ENCODE measurements at places on chromosomes 6 and 20.

GRCh38 chr6:167907837-167908681, 81.3 kb downstream of the AFDN start:
- no peak for DNase-seq
- no peaks in the 10 kb centered on the region for H3K36me3 ChIP-seq
- H3K4me3 ChIP-seq: no peak overlapping the region
- H3K27ac ChIP-seq: no peak overlapping the region
- no peaks in the 10 kb centered on the region for H3K27me3 ChIP-seq

- no peak overlapping the region for H3K27ac ChIP-seq
- peaks cover 6% of the 10 kb centered on the region for H3K36me3 ChIP-seq
- H3K4me1 ChIP-seq: no peaks in the 10 kb centered on the region
- H3K4me3 ChIP-seq: no peak overlapping the region
- no peak for DNase-seq
Measured at GRCh38 chr6:148943451-148943850, 196.6 kb downstream of the UST start.

DNA sequence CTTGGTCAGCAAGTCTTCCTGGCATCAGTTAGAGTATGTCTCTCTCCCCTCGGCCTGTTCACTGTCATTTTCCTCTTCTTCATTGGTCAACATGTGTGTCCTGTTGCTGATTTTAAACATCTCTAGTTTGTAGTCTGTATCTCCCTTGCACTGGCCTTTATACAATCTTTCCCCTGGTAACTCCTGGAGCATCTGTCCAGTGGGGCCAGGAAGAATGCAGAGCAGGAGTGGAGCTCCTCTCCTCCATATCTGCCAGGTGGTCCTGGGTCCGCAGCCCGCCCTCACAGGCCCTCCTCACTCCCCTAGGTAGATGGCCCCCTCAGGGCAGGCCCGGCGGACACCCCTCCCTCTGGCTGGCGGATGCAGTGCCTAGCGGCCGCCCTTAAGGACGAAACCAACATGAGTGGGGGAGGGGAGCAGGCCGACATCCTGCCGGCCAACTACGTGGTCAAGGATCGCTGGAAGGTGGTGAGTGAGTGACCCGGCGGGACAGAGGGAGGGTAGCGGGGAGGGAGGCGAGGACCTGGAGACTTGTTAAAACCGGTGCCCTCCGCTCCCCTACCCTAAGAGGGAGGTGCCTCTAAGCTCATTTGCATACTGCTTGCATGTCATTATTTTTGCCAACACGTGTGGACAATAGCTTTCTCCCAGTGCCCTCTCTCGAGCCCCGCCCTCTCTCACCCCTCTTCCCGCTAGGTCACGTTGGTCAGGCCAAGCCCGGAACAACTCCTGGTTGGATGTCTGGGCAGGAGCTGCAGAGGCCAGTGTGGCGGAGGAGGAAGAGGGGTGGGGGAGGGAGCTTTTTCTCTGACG, 3.2 kb downstream of the TTBK1 start:
- H3K27me3 ChIP-seq: no peaks in the 10 kb centered on the region
- peak overlapping the region; percentile 85 for H3K4me3 ChIP-seq
- H3K4me1 ChIP-seq: peaks cover 19% of the 10 kb centered on the region
- H3K36me3 ChIP-seq: no peaks in the 10 kb centered on the region

DNA sequence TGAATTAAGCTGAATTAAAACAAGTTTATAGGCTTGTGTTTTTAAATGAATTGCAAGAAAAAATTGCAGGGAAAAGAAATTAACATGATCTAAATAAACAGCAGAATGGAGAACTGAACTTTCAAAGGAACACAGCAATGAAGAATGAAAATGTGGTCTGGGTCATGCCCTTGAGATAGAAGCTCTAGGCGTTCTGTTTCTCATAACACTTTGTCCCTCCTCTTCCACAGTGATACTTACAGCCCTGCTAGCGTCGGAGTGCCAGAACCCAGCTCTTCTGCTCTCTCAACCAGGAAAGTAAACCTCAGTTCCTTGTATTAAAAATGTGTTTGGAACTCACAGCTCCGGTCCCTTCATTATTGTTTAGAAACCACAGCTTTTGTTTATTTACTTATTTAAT, 11.4 kb downstream of the HMGCLL1 start:
- no peaks in the 10 kb centered on the region for H3K36me3 ChIP-seq
- H3K4me1 ChIP-seq: no peaks in the 10 kb centered on the region
- H3K4me3 ChIP-seq: no peak overlapping the region
- no peaks in the 10 kb centered on the region for H3K27me3 ChIP-seq
- H3K27ac ChIP-seq: no peak overlapping the region

GRCh38 chr6:120055071-120055470, 705.5 kb upstream of the MAN1A1 start:
- no peaks in the 10 kb centered on the region for H3K4me1 ChIP-seq
- no peak overlapping the region for H3K27ac ChIP-seq
- H3K27me3 ChIP-seq: no peaks in the 10 kb centered on the region

GRCh38 chr20:41229259-41229658, 88.3 kb downstream of the ZHX3 start:
- no peaks in the 10 kb centered on the region for H3K27me3 ChIP-seq
- H3K36me3 ChIP-seq: no peaks in the 10 kb centered on the region
- H3K4me1 ChIP-seq: peaks cover 9% of the 10 kb centered on the region
- no peak overlapping the region for H3K27ac ChIP-seq

GRCh38 chr6:129033581-129033980, 150.6 kb downstream of the LAMA2 start:
- H3K4me1 ChIP-seq: no peaks in the 10 kb centered on the region
- H3K27me3 ChIP-seq: no peaks in the 10 kb centered on the region
- H3K4me3 ChIP-seq: no peak overlapping the region
- no peaks in the 10 kb centered on the region for H3K36me3 ChIP-seq
- no peak overlapping the region for H3K27ac ChIP-seq
- no peak for DNase-seq

DNA sequence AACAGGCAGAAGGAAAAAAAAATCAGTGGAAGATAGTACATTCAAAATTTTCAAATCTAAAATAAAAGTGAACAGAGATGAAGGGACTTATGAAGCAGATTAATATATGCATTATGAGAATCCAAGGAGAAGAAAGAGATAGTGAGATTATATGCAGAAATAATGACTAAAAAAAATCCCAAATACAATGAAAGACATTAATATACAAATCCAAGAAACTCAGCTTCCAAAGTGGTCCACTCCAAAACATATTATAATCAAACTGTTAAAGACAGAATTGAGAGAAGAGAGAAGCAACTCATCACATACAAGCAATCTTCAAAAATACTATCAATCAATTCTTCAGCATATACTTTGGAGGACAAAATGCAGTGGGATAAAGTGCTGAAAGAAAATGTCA, 73.5 kb upstream of the CARMIL1 start:
- H3K36me3 ChIP-seq: no peaks in the 10 kb centered on the region
- H3K27me3 ChIP-seq: peaks cover 2% of the 10 kb centered on the region
- H3K27ac ChIP-seq: no peak overlapping the region

DNA sequence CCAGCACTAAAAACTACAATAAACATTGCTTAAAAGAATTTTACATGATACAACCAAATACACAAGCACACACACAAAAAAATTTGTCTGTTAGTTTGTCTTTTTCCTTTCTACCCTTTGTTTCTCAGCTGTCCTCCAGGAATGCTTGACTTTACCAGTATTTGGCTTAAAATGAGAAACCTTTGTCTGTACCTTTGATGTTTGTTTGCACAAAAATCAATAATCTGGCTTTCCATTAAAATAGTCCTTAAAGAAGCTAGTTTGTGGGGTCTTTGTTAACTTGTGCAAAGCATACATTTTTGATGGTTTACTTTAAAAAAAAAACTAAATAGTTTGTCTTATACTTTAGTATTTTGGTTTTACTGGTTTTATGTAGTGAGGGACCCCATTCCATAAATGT, 49.3 kb downstream of the RPRD1B start:
- H3K4me3 ChIP-seq: no peak overlapping the region
- no peak for DNase-seq
- peaks cover 2% of the 10 kb centered on the region for H3K36me3 ChIP-seq

- peaks cover 5% of the 10 kb centered on the region for H3K4me1 ChIP-seq
- no peaks in the 10 kb centered on the region for H3K27me3 ChIP-seq
- no peak overlapping the region for H3K4me3 ChIP-seq
- no peak for DNase-seq
Measured at GRCh38 chr6:152312434-152312833, 324.7 kb downstream of the SYNE1 start.

- no peak overlapping the region for H3K4me3 ChIP-seq
- DNase-seq: no peak
- no peak overlapping the region for H3K27ac ChIP-seq
- no peaks in the 10 kb centered on the region for H3K27me3 ChIP-seq
- H3K4me1 ChIP-seq: no peaks in the 10 kb centered on the region
- no peaks in the 10 kb centered on the region for H3K36me3 ChIP-seq
Measured at GRCh38 chr6:151180330-151181048, 59.3 kb upstream of the AKAP12 start.

- H3K27ac ChIP-seq: no peak overlapping the region
- H3K27me3 ChIP-seq: no peaks in the 10 kb centered on the region
- no peaks in the 10 kb centered on the region for H3K4me1 ChIP-seq
- no peak for DNase-seq
- H3K36me3 ChIP-seq: no peaks in the 10 kb centered on the region
Measured at GRCh38 chr20:22495172-22495571, 89.2 kb downstream of the FOXA2 start.

DNA sequence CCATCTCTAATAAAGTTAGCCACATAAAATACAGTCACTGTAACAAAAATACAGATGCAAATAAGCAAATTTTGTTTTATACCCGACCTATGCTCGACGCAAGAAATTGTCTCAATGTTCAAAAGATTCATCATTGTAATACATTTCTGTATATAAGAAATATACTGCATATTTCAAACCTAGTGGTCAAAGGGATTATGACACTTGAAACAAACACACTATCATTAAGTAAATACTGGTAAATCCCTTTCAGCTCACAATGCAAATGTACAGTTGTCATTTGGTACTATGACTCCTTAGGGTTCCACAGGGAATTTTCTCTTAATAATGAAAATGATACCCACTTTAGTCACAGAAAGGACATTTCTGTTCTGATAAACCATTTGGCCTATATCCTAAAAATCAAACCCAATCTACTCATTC, 2.2 kb downstream of the HIVEP2 start:
- H3K4me1 ChIP-seq: peaks cover 15% of the 10 kb centered on the region
- no peaks in the 10 kb centered on the region for H3K36me3 ChIP-seq
- H3K27ac ChIP-seq: peak overlapping the region; percentile 96
- peak; percentile 70 for DNase-seq
- no peak overlapping the region for H3K4me3 ChIP-seq

- no peaks in the 10 kb centered on the region for H3K27me3 ChIP-seq
- peak overlapping the region; percentile 28 for H3K4me3 ChIP-seq
- H3K36me3 ChIP-seq: no peaks in the 10 kb centered on the region
- H3K27ac ChIP-seq: peak overlapping the region; percentile 94
Measured at GRCh38 chr6:26476896-26477295, 19.1 kb downstream of the BTN2A1 start.

- no peak overlapping the region for H3K4me3 ChIP-seq
- no peaks in the 10 kb centered on the region for H3K36me3 ChIP-seq
- H3K27me3 ChIP-seq: no peaks in the 10 kb centered on the region
- DNase-seq: no peak
Measured at GRCh38 chr6:52503323-52503747, 73.5 kb downstream of the TRAM2 start.

DNA sequence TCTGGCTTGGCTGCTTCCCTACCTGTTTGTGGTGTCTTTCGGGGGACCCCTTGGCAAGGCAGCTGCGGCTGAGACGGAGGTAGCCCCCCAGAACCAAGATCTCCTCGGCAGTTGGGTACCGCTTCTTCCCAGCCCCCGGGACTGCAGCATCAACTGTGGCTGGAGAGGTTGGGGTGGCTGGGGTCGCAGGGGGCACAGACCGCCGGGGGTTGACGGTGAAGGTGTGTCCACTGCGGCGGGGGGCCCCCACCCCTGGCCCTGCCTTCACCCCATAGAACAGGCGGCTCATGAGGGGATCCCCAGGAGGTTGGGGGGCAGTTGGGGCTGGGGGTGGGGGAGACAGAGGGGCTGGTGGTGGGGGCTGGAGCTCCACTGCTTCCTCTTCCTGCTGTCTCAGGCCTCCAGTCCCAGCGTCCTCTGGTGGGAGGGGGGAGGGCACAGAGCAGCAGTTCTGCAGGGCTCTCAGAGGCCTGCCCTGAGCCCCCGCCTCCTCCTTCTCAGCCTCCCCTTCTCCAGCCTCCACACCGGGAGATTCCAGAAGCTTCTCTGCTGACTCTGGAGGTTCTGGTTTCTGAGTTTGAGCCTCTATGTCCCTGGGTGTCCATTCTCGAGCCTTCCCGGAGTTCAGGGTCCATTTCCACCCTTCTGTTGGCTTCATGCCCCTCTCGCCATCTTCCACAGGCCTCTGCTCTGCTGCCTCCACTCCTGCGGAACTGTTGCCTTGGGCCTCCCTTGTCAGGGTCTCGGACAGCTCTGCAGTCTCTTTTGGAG, 1.9 kb downstream of the PPP1R18 start:
- DNase-seq: peak; percentile 54
- H3K27ac ChIP-seq: peak overlapping the region; percentile 93
- H3K36me3 ChIP-seq: no peaks in the 10 kb centered on the region
- H3K4me1 ChIP-seq: peaks cover 52% of the 10 kb centered on the region

DNA sequence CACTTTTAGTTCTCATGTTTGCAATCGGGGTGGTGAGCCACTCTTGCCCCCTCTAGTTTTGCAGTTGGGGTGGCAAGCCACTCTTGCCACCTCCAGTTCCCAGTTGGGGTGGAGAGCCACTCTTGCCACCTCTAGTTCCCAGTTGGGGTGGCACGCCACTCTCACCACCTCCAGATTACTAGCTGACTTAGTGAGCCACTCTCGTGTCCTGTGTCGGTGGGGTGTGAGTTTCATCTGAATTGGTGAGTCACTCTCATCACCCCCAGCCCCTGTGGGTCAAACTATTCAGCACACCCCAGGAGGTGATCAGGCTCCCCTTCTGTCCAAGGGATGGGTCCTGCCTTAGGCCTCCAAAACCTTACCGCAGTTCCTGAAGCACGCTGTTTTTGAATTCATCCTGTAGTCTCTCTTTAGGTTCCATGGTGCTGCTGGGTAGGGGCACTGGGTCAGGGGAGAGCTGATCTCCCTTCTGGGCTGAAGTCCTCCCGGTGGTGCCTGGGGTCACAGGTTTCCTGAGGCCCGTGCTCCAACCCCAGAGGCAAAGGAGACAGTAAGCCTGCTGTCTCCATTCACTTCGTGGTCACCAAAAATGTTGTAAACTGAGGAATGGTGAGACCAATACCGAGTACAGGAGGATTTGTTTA, 224.2 kb upstream of the SYNCRIP start:
- no peak overlapping the region for H3K27ac ChIP-seq
- no peaks in the 10 kb centered on the region for H3K4me1 ChIP-seq
- H3K4me3 ChIP-seq: no peak overlapping the region
- no peaks in the 10 kb centered on the region for H3K27me3 ChIP-seq

GRCh38 chr6:166908811-166909210, 47.5 kb downstream of the RNASET2 start:
- H3K27me3 ChIP-seq: no peaks in the 10 kb centered on the region
- no peak for DNase-seq
- H3K4me1 ChIP-seq: peaks cover 33% of the 10 kb centered on the region
- H3K27ac ChIP-seq: peak overlapping the region; percentile 56
- H3K36me3 ChIP-seq: no peaks in the 10 kb centered on the region

GRCh38 chr6:12995419-12995818, 278.9 kb downstream of the PHACTR1 start:
- no peaks in the 10 kb centered on the region for H3K36me3 ChIP-seq
- no peaks in the 10 kb centered on the region for H3K27me3 ChIP-seq
- no peak for DNase-seq
- no peak overlapping the region for H3K27ac ChIP-seq
- no peaks in the 10 kb centered on the region for H3K4me1 ChIP-seq
- H3K4me3 ChIP-seq: no peak overlapping the region

GRCh38 chr6:139295901-139296300, 4.1 kb upstream of the TXLNB start:
- no peaks in the 10 kb centered on the region for H3K27me3 ChIP-seq
- peaks cover 38% of the 10 kb centered on the region for H3K4me1 ChIP-seq
- no peak overlapping the region for H3K4me3 ChIP-seq

GRCh38 chr6:21751608-21752007, 158.1 kb downstream of the SOX4 start:
- H3K4me1 ChIP-seq: no peaks in the 10 kb centered on the region
- no peaks in the 10 kb centered on the region for H3K27me3 ChIP-seq
- H3K36me3 ChIP-seq: no peaks in the 10 kb centered on the region
- no peak overlapping the region for H3K4me3 ChIP-seq
- H3K27ac ChIP-seq: no peak overlapping the region
- DNase-seq: no peak

All from B cell (primary cell).